Substantia nigra (tissue), 51 donors: ENCODE measurements at places on chromosomes 5 and 9.
A peak's percentile ranks its signal among the peaks of the same experiment; 100 is the strongest.

GRCh38 chr5:87770601-87771121 is 357.9 kb upstream of the CCNH start:
- peak; percentile 11 for DNase-seq

DNA sequence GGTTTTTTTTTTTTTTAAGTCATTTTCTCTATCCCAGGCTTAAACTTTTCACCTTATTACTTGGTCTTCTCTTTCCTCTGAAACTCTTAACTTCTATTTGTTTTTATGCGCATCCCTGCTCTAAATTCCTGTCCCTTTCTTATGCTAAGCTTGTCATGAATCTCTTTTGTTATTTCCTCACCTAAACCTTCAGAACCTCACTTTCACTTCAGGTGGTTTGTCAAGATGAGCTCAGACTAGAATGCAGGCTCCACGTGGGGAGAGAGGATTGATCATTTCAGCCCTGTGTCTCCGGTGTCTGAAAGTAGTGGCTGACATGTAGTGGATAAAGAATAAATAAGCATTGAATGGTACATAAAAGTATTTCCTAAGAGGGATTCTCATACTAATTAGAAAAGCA is 63.6 kb downstream of the ANXA1 start:
- no peak for DNase-seq

GRCh38 chr9:76023715-76024195 is 133.3 kb downstream of the PCSK5 start:
- no peak for DNase-seq

GRCh38 chr9:83346655-83347420 is 191.4 kb downstream of the FRMD3 start:
- DNase-seq: no peak

DNA sequence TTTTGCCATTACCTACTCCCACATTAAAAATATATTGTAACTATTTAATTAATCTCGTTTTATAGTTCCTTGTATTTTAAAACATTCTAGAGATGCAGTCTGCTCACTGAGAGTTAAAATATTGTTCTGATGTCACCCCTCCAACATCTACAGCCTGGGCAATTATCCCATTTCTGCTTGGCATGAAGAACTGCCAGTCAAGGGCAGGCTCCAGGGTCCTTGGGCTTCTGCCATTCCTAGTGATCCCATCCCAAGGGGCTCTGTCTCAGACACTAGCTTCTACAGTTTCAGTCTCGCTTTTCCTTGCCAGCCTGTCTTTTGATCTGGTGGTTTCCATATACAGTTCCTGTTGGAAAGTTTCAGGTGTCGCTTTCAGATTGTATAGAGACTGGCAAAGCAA is 287.2 kb downstream of the TMEM232 start:
- no peak for DNase-seq

GRCh38 chr5:163509291-163509951 is 4.0 kb downstream of the MAT2B start:
- no peak for DNase-seq

- no peak for DNase-seq
These were observed 168.9 kb upstream of the PUM3 start for GRCh38 chr9:3012842-3013241.

DNA sequence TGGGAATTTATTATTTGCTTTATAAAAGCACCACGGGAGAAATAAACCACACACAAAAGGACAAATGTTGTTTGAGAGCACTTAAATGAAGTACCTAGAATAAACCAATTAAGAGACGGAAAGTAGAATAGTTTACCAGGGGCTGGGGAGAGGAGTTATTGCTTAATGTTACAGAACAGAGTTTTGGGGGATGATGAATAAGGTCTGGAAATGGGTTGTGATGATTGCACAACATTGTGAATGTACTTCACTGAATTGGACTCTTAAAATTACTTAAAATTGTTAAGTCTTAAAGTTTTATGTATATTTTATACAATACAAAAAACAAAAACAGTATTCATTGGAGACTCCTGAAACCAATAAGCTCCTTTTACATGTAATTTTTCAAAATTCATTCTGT is 1.5 kb downstream of the ZBTB43 start:
- DNase-seq: no peak

DNA sequence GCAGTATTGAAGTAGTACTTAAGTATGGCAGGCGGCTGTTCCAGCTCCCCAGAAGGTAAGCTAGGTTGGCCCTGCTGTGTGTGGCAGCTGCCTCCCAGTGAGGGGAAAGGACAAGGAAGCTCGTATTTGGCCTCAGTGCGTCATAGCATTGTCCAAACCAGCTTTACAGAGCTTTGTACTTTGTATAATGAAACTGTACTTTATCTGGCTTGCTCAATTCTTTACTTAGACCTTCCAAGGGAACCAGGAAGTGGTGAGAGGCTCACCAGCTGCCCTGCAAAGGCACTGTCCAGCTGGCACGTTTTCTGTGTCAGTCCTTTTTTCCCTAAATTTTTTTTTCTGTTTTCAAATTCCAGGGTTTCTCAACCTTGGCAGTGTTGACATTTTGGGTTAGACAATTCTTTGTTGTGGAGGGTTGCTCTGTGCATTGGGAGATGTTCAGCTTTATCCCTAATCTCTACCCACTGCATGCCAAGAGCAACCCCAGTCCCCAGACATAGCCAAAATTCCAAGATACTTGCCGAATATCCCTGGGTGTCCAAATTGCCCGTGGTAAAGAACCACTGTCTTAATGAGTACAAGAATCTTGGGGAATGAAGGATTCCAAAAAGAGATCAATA is 474.5 kb downstream of the LRRC70 start:
- no peak for DNase-seq

GRCh38 chr5:91384671-91385430 is 1.7 kb upstream of the ARRDC3 start:
- DNase-seq: no peak

- DNase-seq: peak; percentile 46
These were observed 47.0 kb upstream of the SELENOP start for GRCh38 chr5:42858687-42859086.

- no peak for DNase-seq
These were observed 32.1 kb downstream of the MCTP1 start for GRCh38 chr5:95252801-95253200.

DNA sequence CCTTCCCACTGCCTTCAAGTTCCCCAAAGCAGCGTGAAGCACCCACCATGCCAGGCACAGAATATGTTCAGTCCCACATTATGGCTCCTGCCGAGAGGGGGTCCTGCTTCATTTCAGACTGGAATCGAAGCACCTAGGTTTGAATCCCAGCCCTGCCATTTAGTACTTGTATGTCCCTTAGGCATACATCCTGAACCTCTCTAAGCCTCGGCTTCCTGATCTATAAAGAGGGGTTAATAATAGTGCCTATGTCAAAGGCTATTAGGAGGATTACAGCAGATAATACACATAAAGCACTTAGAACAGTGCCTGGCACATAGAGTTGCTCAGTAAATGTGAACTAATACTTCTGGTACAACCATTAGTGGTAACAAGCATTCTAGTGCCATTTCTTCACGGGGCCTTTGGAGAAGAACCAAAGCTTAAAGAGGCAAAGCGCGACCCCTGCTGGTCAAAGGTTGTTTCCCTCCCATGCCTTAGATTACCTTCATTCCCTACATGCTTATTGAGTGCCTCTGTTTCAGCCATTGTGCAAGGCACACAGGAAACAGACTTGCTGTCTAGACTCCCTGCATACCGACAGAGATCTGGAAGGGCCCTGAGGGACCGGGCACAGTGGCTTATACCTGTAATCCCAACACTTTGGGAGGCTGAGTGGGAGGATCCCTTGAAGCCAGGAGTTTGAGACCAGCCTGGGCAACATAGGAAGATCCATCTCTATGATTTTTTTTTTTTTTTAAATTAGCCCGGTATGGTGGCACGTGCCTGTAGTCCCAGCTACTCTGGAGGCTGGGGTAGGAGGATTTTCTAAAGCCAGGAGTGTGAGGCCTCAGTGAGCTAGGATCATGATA is 98.3 kb downstream of the PPARGC1B start:
- DNase-seq: peak; percentile 67

GRCh38 chr9:19409401-19410194 is 789 bp downstream of the ACER2 start:
- DNase-seq: no peak

GRCh38 chr5:176994460-176995121 is 12.0 kb downstream of the UIMC1 start:
- DNase-seq: no peak

DNA sequence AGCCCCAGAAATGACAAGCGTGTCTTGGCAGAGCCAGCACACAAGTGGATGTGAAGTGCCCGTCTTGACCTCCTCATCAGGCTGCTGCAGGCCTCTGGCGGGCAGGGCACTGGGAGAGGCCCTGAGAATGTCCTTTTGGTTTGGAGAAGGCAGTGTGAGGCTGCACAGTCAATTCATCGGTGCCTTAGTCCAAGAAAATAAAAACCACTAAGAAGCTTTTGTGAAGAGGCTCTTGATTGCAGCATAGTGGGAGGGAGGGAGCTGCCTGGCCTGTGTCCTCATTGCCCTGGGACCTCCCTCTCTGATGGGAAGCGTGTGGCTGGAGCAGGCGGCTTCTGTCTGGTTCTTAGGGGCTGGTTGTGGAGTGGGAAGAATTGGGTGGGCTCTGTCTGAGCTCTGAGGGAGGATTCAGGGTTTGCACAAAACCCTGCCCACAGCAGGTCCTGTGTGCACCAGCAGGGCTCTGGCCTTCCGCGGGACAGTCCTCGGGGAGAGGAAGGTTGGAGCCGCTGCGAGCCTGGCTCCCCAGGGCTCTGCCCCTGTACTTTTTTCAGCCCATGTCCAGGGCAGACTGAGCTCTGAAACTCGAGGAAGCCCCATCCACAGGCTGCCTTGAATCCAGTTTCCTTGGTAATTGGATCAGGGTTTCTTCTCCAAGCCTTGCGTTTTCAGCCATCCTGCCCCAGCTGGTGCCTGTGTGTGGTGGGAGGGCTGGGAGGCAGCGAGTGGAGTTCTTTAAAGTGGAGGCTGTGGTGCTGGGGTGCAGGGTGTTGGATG is 1.1 kb downstream of the HRCT1 start:
- no peak for DNase-seq

- DNase-seq: no peak
These were observed 106.7 kb downstream of the FAM174A start for GRCh38 chr5:100641833-100642232.

DNA sequence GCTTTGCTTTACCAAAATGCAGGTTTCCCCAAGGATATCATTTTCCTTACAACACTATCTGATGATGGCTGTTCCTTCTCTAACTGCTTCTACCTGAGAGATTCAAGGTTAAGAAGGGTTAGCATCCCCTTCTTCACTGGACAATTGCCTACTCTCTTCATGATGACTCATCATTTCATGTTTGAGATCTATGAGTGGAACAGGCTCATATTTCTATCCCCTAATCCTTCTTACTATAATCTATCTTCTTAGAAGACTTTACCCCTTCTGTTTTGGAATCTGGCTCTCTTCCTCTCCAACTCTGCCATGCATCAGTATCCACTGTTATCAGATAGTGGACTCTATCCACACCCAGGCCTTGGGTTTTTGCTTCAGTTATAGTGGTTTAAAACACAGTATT is 54.3 kb downstream of the NR3C1 start:
- no peak for DNase-seq

- DNase-seq: no peak
These were observed 221.2 kb upstream of the ANKRD55 start for GRCh38 chr5:56454219-56454862.

GRCh38 chr9:33426843-33427293 is 20.5 kb downstream of the AQP3 start:
- no peak for DNase-seq

DNA sequence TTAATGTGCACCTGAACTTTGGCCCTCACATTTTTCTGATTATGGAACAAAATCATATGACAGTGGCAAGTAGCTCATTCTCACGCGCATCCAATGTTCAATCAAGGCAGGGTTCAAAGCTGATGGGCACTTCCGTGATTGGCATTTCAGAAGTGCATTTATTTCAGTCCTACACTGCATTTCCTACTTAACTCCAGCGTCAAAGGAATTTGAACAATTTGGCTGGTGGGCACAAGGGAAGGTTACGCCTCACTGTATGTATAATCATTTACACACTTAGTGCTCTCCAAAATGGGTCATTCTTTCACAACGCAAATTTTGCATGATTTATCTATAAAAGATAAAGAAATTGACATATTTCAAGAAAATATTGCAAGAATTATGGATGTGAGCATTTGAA is 167.9 kb upstream of the VLDLR start:
- DNase-seq: no peak

DNA sequence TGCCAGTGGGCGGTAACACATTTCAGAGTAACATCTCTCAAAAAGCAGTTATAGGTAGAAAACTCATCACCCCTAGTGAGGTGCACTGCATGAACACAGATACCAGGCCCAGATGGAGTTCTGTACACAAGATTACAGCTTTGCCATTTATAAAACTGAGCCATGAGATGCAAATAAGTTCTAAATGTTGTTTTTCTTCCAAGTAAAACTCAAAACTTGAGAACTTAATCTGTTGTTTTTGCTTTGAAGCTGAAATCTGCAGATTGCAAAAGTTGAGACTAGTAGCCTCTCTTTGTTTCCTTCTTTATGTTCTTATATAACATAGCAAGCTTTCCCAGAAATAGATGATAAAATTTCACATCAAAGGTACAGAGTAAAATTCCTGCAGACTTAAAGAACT is 434.1 kb downstream of the PLK2 start:
- DNase-seq: no peak

GRCh38 chr5:120327180-120327579 is 136.9 kb upstream of the PRR16 start:
- DNase-seq: no peak

GRCh38 chr9:121944711-121945191 is 148.4 kb downstream of the TTLL11 start:
- DNase-seq: no peak
